ENCODE measurements at places on chromosomes 5 and 9.

- no peaks in the 10 kb centered on the region for H3K27me3 ChIP-seq
- DNase-seq = peak; percentile 73
- H3K27ac ChIP-seq = no peak overlapping the region
- peaks cover 1% of the 10 kb centered on the region for H3K4me1 ChIP-seq
- peak overlapping the region; percentile 74 for H3K4me3 ChIP-seq
Measured at GRCh38 chr5:36743891-36744772, 132.4 kb upstream of the NIPBL start.

GRCh38 chr9:124322618-124323432, 65.1 kb downstream of the NEK6 start:
- H3K4me1 ChIP-seq = no peaks in the 10 kb centered on the region
- no peak overlapping the region for H3K27ac ChIP-seq
- no peak overlapping the region for H3K4me3 ChIP-seq
- no peak for DNase-seq
- H3K36me3 ChIP-seq = no peaks in the 10 kb centered on the region

DNA sequence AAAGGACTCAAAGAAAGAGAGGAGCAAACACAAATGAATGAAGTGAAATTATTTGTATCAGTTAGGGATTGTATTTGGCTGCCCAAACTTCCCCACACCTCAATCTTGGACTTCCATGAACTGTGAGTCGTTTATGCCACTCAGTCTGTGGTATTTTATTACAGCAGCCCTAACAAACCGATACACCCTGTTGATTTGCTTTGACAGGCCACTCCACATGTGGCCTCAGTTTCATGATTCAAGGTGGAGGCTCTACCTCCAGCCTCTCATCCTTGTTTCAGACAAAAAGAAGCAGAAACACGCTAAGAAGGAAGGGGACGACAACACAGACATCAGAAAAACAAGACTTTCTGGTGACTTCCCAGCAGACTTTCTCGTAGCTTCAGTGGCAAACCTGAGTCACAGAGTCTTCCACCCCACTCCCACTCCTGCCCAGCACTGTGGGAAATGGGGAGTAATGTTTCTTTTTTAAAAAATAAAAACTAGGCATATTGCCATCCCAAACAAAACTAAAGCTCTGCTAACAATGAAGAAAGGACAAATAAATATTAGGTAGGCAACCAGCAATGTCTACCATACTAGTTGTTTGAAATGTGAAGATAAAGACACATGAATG, 52.2 kb upstream of the ABCA1 start:
- H3K4me1 ChIP-seq = no peaks in the 10 kb centered on the region
- H3K36me3 ChIP-seq = no peaks in the 10 kb centered on the region
- no peak overlapping the region for H3K27ac ChIP-seq

GRCh38 chr9:115393976-115394775, 276.2 kb upstream of the TNC start:
- H3K27ac ChIP-seq = no peak overlapping the region
- no peaks in the 10 kb centered on the region for H3K27me3 ChIP-seq
- H3K36me3 ChIP-seq = no peaks in the 10 kb centered on the region
- no peak overlapping the region for H3K4me3 ChIP-seq
- DNase-seq = no peak

DNA sequence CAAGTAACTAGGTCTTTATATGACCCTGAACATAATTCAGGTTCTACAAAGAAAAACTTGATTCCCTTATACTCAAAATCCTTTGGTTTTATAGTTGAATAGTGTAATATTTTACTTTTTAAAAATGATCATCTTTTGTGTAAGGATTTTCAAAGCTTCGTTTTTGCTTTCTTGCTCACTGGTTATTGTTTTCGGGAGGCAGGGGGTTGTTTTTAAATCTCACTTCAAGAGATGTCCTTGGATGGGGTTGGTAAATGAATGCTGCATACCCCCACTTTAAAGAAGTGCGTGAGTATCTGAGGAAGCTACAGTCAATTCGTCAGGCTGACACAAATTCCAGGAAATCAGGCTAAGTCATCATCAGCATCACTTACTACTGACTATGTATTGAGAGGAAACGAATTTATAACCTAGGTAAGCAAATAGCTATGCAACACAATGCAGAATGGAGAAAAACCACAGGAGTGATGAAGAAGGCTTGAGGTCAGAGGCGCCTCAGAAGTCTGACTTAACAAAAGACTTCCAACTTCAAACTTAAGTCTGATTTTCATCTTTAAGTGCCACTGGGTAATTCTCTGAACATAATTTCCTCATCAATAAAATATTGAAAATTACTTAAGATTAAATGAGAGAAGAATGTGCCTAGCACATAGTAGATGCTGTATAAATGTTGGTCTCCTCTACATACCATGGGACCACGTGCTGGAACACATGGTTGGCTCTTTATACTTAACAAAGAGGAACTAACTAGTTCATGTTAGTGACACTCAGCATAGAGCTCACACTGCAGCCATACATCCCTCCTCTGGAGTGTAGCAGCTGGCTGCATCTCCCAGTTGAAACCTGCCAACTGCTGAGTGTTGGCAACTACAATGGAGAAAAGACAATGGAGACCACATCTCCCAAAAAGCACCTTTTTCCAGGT, 106.0 kb upstream of the KIF2A start:
- H3K27me3 ChIP-seq = no peaks in the 10 kb centered on the region
- H3K4me3 ChIP-seq = no peak overlapping the region
- H3K36me3 ChIP-seq = no peaks in the 10 kb centered on the region
- no peaks in the 10 kb centered on the region for H3K4me1 ChIP-seq
- H3K27ac ChIP-seq = no peak overlapping the region

GRCh38 chr9:5389109-5389732, 48.5 kb downstream of the PLGRKT start:
- H3K36me3 ChIP-seq = no peaks in the 10 kb centered on the region
- DNase-seq = no peak
- H3K4me3 ChIP-seq = no peak overlapping the region

DNA sequence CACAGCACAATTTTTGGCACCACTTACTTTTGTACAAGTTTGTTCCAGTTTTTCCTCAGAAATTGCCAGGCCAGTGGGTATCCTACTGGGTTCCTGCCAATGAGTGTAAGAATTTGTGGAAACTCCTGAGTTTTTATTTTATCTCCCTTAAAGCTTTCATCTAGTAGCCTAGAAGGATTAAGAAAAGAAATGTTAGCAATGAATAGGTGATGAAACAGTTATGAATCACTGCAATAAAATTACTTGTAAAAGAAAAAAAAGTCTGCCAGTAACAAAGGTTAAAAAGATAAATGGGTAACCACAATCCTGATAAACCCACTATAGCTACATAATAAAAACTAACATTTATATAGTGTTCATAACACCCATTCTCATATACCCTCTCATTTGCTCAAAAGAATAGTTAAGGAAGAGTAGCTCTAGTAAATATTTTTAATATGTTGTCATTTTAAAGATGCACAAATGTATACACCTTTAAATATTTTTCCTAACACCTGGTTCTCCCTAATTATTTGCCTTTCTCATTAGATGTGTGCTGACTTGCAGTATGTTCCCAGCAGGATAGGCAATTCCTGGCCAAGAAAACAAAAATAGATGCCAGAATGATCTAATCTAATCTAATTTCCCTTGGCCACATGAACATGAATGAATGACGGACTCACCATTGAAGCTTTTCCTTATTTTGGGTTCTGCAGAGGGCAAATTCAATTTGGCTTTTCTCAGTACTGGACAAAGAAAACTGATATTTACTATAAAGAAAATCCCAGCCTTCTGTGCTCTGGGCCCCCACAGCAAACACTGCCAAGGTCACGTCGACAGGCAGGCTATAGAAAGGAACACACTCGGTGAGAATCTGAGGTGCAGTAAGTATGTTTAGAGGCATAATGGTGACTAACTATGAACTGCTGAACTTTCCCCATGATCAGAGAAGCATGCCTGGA, 26.4 kb downstream of the ERAP1 start:
- no peaks in the 10 kb centered on the region for H3K36me3 ChIP-seq
- no peaks in the 10 kb centered on the region for H3K4me1 ChIP-seq
- no peak overlapping the region for H3K27ac ChIP-seq
- no peak for DNase-seq
- no peak overlapping the region for H3K4me3 ChIP-seq

GRCh38 chr5:138632900-138633489, 57.8 kb upstream of the HSPA9 start:
- H3K27me3 ChIP-seq = no peaks in the 10 kb centered on the region
- peak; percentile 94 for DNase-seq
- H3K4me1 ChIP-seq = peaks cover 2% of the 10 kb centered on the region
- no peak overlapping the region for H3K4me3 ChIP-seq
- no peak overlapping the region for H3K27ac ChIP-seq

DNA sequence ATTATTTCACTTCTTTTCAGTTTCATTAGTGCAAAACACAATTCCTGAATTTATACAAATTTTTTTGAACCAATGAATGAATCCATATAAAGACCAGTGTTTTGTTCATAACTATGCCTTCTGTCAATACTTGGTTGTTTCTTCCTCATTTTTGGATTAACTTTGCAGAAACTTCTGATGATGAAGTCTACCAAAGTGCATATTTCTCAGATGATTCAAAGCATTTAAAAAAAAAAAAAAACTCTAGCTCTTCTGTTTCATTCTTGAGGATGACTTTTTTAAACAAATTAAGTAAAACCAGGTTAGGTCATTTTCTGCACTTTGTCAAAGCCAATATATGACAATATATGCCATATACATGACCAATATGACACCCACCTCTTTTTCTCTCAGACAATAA, 92.6 kb downstream of the CHSY3 start:
- H3K27me3 ChIP-seq = no peaks in the 10 kb centered on the region
- DNase-seq = no peak
- H3K4me3 ChIP-seq = no peak overlapping the region
- no peak overlapping the region for H3K27ac ChIP-seq

DNA sequence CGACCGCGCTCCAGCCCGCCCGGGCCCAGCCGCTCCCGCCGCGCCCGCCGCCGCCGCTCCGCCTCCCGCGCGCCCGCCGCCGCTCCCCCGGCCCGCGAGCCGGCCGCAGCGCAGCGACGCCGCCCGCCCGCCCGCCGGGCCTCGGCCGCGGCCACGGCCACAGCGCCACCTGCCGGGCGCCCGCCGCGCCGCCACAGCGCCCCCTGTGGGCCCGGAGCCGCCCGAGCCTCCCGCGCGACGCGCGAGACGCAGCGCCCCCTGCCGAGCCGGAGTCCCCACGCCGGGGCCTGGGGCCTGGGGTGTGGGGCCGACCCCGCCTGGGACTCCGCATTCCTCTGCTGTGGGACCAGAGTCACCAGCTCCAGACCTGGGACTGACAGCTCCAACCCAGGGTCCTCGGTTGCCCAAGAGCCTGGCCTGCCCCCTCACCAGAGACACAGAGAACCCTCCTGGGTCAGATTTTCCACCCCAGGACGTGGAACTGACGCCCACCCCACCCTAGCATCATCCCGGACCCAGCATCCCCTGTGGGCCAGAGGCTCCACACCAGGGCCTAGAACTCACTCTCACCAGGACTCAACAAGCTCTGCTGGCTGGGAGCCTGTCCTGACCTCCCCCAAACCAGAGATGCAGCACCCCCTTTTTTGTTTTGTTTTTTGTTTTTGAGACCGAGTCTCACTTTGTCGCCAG, at the start of gene RAPGEF1:
TSS of gene RAPGEF1 (minus strand) at position 118 of the 690 bp plus-strand sequence. CDS start 246 bp downstream, outside the sequence.
- no peak for DNase-seq
- peaks cover 2% of the 10 kb centered on the region for H3K4me1 ChIP-seq
- H3K36me3 ChIP-seq = no peaks in the 10 kb centered on the region
- no peak within 1 kb of the TSS for H3K27ac ChIP-seq
- no peaks in the 10 kb centered on the region for H3K27me3 ChIP-seq
- H3K4me3 ChIP-seq = peak within 1 kb of the TSS; percentile 47

- no peaks in the 10 kb centered on the region for H3K36me3 ChIP-seq
- H3K27ac ChIP-seq = no peak overlapping the region
- no peaks in the 10 kb centered on the region for H3K27me3 ChIP-seq
- no peak for DNase-seq
- no peak overlapping the region for H3K4me3 ChIP-seq
Measured at GRCh38 chr5:123450114-123450513, 26.9 kb upstream of the CEP120 start.

DNA sequence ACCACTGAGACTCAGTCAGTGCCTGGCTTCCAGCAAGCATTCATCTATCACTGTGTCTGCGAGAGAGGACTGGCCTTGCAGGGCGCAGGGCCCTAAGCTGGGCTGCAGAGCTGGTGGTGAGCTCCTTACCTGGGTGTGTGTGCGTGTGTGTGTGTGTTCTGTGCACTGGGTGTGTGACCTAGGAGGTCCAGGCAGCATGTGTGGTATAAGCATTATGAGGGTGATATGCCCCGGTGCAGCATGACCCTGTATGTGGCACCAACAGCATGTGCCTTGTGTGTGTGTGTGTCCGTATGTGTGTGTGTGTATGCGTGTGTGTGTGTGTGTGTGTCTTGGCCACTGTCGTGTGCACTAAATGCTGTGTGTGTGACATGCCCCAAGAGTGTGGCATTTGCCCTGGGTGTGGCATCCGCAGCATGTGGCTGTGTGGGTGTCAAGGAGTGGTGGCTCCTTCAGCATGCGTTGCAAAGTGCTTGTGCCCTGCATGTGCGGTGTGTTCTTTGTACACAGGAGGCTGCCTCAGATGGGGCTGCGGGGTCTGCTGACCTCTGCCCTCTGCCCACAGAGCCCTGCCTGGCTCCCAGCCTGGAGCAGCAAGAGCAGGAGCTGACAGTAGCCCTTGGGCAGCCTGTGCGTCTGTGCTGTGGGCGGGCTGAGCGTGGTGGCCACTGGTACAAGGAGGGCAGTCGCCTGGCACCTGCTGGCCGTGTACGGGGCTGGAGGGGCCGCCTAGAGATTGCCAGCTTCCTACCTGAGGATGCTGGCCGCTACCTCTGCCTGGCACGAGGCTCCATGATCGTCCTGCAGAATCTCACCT, 3.3 kb downstream of the FGFR4 start:
- H3K27ac ChIP-seq = no peak overlapping the region
- H3K27me3 ChIP-seq = no peaks in the 10 kb centered on the region
- no peaks in the 10 kb centered on the region for H3K4me1 ChIP-seq
- peaks cover 40% of the 10 kb centered on the region for H3K36me3 ChIP-seq
- no peak for DNase-seq
- H3K4me3 ChIP-seq = no peak overlapping the region

GRCh38 chr5:21820527-21820926, 1032.6 kb downstream of the CDH12 start:
- H3K27me3 ChIP-seq = no peaks in the 10 kb centered on the region
- no peaks in the 10 kb centered on the region for H3K4me1 ChIP-seq
- H3K4me3 ChIP-seq = no peak overlapping the region
- H3K27ac ChIP-seq = no peak overlapping the region

GRCh38 chr9:107648153-107648715, 158.7 kb upstream of the KLF4 start:
- H3K27me3 ChIP-seq = no peaks in the 10 kb centered on the region
- H3K4me3 ChIP-seq = no peak overlapping the region
- no peaks in the 10 kb centered on the region for H3K4me1 ChIP-seq

All from iPS DF 6.9 (cell line).